ENCODE measurements at places on chromosomes 6 and 20.

- no peak for DNase-seq
These were observed 138.7 kb downstream of the MACROD2 start for GRCh38 chr20:14134004-14134403.

DNA sequence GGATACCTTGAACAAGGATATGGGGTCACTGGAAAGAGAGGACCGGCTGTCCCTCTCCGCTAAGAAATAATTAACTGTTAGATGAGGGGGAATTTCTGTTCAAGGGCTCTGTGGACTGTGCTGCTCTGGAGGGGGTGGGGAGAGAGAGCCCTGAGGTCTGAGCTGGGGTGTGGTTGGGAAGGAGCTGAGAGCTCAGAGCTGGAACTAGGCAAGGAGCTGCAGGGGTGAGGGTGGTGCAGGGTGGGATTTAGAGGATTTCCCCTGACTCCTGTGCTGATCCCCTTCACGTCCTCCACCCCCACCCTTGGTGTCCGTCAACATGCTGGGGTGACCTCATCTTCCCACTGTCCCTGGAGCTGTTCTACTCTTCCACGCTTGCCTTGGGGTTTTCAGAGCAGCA is 52.5 kb downstream of the HLA-A start:
- DNase-seq = no peak

- DNase-seq = no peak
These were observed 102.6 kb upstream of the TNFAIP3 start for GRCh38 chr6:137764464-137764863.

DNA sequence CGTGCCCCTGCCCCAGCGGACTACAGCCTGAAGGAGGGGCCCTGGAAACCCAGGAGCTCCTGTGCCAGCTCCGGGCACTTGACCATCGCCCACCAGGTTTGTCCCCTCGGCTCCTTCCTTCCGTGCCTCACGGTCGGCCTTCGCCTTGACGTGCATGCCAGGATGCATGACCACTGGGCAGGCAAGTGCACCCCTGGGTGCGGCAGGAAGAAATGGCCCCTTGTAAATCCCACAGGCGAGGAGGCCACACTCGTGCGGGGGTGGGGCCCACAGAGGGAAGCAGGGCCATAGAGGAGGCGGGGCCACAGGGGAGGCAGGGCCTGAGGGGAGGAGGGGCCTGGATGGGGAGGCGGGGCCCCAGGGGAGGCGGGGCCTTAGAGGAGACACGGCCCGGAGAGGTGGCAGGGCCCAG is 81.7 kb downstream of the YTHDF1 start:
- DNase-seq = no peak

DNA sequence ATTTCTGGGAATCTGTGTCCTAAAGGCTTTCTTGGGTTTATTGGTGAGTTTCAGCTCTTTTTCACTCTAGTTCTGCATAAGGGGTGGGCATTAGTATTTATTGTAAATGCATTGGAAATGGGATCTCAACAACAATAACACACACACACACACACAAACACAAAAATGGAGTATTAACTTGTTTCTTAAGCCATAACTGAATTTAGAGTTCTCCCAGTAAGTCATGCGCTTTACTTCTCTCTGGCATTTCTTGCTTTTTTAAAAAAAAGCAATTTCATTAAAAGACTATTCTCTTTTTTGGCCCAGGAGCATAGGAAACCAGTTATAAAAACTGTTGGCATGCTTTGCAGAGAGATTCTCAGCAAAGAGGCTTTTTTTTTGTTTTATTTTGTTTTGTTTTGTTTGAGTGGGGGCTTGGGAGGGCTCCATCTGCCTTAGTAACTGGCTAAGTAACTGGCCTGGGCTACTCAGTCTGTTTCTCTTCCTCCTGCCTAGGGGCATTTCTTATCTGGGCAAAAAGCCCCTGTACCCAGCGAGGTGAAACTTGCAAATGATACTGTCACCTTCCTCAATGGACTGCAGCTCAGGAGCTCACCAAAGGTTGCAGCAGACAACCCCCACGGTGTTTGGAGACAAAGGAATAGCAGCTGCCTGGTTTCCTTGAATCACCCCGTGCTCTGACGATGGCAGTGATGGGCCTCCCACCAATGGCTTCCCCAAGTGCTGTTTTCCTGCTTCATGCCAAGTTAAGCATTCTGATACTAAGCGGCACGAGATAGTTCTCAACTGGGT is 128.5 kb downstream of the BCAS1 start:
- DNase-seq = no peak

DNA sequence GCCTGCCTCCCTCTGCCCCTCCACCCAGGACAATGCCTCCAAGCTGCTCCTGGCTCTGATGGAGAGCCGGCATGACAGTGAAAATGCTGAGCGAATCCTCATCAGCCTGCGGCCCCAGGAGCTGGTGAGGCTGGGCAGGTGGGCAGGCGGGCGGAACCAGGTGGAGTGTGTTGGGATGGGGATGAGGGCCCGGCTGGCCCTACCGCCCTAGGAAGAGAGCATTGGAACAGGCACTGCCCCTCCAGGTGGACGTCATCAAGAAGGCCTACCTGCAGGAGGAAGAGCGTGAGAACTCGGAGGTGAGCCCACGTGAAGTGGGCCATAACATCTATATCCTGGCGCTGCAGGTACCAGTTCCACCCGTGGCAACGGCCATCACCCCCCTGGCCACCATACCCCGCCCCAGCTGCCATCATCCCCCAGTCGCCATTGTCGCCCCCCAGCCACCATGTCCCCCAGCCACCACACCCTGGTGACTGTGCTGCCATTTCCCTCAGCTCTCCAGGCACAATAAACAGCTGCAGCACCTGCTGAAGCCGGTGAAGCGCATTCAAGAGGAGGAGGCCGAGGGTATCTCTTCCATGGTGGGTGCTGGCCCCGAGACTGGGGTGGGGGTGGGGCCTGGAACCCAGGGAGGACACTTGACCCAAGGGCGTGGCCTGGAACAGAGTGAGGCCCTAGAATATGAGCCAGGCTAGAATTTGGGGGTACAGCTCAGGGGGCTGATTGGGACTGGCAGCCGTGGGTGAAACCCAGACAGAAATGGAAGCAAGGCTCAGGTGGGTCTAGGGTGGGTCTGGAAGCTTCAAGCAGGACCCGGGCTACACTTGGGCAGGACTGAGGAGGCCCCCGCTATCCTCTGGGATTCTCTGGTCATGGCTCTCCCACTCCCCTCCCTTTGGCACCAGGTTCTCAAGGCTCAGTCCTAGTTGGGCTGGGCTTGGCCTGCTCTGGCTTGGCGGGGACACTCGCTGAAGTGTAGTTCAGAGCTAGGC is 24.2 kb downstream of the UQCC2 start:
- DNase-seq = no peak

GRCh38 chr6:10854922-10855632 is 16.7 kb upstream of the MAK start:
- no peak for DNase-seq

GRCh38 chr20:4154958-4155411 is 139.6 kb upstream of the RNF24 start:
- no peak for DNase-seq

DNA sequence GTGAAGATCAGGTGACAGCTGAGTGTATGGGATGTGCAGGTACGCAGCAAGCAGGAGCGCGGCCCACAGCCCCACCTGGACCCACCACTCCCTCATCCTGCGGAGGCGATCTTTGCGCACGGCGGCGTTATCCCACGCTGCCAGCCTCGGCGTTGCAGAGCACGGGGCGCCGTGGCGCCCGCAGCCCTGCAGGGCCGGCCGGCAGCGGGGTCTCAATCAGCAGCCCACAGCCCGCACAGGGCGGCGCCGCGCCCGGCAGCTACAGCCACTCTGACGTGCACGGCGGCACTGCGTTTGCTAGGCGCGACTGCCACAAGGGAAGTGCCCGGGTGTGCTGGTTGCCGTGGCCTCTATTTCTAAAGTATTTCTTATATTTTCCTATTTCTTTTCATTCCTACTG is 46.9 kb downstream of the LAMA2 start:
- no peak for DNase-seq

DNA sequence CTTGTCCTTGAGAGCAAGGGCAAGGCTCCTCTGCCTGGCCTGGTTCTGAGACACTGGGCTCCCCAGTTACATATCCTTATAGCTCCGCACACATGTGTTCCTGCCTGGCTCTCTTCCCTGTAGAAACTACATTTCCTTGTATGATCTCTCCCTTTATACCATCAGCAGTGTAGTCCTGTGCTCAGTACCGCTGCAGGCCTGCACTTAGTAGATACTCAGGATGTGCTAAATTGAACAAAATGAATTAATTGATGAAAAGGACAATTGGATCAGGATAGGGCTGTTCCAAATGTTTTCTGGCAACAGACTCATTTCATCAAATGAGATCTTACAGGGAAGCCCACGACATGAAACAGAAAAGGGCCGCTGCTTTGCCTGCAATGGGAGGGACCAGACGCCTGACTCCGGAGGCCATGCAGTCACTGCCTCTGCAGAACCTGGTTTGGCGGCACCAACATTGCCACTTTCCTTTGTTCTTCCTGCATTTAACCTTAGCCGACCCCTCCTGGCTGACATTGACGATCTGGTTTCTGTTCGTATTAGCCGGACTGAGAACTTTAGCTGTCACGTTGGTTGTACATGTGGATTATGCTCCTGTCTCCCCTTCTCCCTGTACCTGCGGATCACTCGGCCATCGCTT is 53.3 kb downstream of the CHMP4B start:
- DNase-seq = no peak

- DNase-seq = no peak
These were observed 3.0 kb upstream of the LAMA4 start for GRCh38 chr6:112257178-112257855.

DNA sequence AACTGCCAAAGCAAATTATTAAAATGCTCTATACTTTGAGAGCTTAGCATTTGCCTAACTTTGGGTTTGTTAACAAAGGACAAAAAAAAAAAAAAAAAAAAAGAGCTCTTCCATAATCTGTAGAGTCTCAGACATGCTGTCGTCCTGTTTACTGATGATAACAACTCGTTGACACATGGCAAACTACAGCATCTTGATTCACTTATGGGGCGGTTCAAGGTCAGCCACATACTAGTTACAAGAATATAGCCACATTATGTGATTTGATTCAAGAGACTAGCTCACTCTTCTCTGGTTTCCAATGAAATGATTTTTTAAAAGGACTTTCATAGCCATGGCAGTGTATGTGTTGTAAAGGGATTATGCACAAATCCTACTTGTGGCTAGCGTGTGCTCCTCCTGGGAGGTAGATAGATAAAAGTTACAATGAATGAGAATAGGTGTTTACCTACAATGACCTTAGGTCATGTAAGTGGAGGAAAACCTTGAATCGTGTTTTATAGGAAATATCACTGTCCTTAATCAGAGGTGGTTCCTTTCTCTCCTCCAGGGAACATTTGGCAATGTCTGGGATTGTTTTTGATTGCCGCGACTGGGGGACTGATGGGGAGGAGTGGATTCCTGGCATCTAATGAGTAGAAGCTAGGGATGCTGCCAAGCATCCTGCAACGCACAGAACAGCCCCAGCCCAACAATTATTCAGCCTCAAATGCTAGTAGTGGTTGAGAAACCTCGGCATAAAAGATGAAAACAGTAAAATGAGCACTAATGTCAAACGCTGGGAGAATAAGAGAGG is 969.2 kb upstream of the SLC35B3 start:
- DNase-seq = no peak

DNA sequence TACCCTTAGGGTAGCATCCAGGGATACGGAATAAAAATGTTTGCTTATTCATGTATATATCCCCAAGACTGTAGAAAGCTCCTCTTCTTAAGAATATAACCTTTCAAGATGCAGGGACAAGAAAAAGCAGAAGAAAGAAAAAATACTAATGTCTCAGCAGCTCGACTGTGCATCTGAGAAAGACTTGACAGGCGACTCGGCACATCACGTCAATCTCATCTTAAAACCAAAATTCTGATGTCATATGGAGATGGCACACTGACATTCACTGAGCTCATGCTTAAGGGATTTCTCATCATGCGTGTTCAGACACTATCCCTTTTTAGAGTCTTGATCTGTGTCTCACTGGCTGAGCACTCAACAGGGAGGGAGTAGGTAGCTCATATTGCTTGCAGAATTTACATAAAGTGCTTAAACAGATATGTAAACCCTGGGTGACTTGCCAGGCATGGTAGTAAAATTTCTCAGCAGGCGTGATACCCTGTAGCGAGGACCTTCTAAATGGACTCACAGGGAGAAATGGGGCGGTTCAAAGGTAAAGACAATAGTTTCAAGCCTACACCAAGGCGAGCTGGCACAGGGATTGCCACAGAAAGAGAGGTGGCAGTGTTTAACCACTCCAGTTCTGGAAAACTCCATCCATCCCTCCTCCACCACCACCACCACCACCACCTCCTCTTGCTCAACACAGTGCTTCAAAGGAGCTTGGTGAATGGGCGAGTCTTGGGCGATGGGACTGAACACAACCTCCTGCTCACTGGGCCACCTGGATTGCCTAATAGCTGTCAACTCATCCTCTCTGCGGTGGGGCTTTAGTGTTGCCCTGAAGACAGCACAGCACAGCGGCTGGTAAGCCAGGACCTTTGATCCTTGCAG is 330.5 kb downstream of the TFAP2A start:
- DNase-seq = no peak

DNA sequence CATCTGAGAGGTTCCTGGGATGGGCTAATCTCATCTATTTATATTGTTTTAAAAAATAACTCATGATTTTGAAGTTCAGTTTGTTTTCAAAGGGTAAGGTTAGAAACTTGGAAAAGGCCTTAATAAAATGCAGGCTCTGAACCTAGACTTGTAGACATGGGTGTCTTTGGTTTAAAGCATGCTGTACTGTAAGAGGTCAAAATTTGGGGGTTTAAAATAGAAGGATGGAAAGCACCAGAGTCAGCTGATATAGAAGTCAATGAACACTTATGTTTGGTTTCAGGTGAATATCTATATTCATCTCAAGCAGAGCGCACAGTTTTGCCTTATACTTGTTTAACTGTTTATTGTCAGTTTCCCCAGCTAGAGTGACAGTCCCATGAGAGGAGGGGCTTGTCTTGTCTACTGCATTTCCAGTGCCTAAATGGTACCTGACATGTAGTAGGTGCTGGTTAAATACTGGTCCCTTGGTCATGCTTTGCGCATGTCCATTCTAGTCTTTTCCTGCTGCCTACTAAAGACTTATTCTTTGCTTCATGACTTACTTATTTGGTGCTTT is 112.3 kb upstream of the DTNBP1 start:
- no peak for DNase-seq

DNA sequence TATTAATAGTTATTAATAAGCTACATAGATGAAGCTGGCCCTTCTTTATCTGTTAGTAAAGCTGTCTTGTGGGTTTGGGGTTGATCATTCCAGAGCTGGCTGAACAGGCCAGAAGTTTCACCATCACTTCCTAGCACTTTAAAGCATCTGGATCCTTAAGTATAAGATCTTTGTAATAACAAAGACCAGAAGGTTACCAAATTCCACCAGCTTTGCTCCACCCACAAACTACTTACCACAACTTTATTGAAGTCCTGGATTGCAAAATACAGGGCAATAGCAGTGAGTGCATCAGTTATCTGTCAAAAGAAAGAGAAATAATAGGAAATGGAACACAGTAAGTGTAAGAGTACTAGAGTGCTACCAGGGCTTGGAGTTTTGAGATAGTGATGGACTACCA is 33.0 kb downstream of the PIGU start:
- DNase-seq = no peak

Data from esophagus squamous epithelium (tissue), 5 donors.